Renal cortex interstitium (tissue), 15 donors: ENCODE measurements at places on chromosomes 6 and 20.

GRCh38 chr6:137791281-137792159, 75.5 kb upstream of the TNFAIP3 start:
- no peak for DNase-seq

GRCh38 chr6:62942000-62942399, 269.3 kb upstream of the FKBP1C start:
- no peak for DNase-seq

GRCh38 chr6:137237413-137238170, 18.4 kb upstream of the IFNGR1 start:
- DNase-seq = no peak

- DNase-seq = no peak
Measured at GRCh38 chr20:15267935-15268334, 930.5 kb upstream of the FLRT3 start.

- DNase-seq = no peak
Measured at GRCh38 chr6:91710342-91710741, 1123.5 kb upstream of the MAP3K7 start.

DNA sequence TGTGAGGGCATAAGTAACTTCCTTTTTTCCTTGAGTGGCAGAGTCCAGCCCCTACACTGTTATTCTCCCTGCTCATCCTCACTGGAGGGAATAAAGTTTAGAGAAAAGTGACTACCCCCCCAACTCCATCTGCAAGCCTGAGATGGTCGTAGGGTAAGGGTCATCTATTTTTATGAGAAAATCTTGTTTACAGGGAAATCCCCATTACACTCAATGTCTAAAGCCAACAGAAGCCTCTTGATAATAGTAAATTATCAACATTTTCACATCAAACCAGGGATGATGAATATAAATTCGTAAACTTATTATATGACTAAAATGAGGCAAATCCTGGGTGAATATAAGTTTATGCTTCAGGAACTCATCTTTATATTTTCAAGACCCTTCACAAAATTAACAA, 174.0 kb upstream of the KCNK16 start:
- no peak for DNase-seq

- no peak for DNase-seq
Measured at GRCh38 chr6:159267165-159267564, 98.0 kb downstream of the FNDC1 start.

DNA sequence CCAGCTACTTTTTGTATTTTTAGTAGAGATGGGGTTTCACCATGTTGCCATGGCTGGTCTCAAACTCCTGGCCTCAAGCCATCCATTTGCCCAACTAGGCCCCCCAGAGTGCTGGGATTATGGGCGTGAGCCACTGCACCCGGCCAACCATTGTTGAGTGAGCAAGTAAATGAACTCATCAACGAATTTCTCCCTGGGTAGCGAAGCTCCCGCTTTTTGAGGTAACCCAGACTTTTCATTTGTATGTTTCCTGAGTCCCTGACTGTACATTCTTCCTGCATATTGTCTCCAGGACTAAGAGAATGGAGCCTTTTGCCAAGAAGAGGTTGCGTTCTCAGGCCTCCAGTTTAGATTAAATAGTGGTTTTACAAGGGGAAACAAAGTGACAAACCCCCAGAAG, 36.4 kb downstream of the RIPOR3 start:
- no peak for DNase-seq

GRCh38 chr6:402901-403658, 11.5 kb downstream of the IRF4 start:
- DNase-seq = no peak

GRCh38 chr20:40704828-40705227, 15.8 kb upstream of the MAFB start:
- DNase-seq = no peak

DNA sequence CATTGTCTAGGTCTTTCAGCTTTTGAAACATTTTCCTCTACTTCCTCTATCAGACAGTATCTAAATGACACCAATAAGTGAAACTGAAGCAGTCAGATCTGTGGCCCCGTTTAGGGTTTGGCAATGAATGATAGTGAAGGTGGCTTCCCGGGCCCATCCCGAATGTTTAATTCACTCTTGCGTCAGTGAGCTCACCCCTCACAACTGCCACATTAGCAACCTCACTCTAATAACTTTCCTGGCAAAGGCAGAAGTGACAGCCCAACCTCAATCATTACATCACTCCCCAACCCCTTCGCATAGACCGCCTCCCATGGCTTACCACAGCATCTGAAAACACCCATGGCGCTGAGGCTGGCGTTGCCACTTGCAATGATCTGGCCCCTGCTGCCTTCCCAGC, 92.4 kb upstream of the CD83 start:
- DNase-seq = no peak

GRCh38 chr6:6002005-6002847, 4.5 kb downstream of the NRN1 start:
- no peak for DNase-seq

GRCh38 chr20:37364927-37365272, 19.0 kb downstream of the SRC start:
- DNase-seq = no peak

- DNase-seq = no peak
Measured at GRCh38 chr6:63403725-63404124, 83.9 kb upstream of the LGSN start.

DNA sequence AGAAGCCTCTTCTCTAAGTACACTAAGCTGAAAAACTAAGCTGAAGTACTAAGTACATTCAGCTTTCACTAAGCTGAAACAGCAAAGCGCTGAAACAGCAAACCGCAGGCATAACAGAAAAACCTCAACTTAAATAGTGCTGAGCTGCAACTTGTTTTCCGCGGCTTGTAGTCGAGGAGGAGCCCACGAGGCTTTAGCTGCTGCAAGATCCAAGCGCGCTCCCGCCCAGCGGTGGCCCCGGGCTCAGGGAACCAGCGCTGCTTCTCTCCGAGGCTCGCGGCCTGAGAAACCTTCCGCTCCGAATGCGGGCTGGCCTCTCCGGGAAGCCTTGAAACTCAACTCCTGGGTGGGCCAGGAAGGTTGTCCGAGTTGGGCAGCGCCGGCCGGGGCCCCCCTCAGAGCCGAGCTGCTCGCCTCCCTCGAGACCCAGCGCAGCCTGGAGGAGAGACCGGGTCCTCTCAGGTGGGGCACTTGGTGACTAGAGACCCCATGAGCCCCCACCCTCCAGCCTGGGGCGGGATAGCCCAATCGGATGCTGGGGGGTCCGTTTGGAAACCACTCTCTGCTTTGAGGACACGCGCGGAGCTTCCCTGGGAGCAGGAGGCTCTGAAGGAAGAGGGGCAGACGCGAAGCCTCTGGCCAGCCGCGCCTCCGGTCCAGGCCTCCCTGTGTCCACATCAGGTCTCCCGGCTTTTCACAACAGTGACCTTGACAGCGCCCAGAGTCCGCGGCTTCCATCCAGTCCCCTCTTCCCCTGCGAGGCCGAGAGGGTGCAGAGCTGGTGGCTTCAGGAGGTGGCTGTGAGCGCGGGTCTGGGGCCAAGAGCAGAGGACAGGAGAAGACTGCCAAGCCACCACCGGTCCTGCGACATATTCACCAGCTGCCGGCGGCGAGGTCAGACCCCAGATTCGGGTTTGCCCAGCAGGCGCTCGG, 38.1 kb upstream of the HLA-E start:
- DNase-seq = peak; percentile 24

GRCh38 chr6:43391440-43392031, 22.1 kb upstream of the ZNF318 start:
- no peak for DNase-seq

- DNase-seq = no peak
Measured at GRCh38 chr20:60263725-60264709, 305.8 kb downstream of the CDH26 start.

DNA sequence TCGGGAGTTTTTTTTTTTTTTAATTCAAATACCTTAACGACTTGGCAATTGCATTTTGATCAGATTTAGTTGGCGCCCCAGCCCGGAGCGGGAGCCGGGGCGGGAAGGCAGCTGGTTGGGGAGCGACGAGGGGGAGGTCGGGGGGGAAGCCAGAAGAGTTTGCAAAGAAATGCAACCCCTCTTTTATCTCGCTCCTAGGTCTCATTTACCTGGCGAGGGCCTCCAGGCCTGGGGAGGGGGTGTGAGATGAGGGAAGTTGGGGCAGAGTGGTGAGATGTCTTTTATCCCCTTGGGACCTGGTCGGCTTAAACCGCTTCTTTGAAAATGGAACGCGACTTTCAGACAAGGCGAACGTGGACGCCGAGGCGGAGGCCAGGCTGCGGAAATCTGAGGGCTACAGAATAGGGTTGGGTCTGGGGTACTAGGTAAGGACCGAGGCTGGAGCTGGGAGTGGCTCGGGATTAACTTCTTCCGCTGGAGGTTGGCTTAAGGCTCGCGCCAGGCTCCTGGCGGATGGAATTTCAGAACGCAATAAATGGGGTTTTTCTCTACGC, 40.3 kb downstream of the NCR2 start:
- DNase-seq = no peak

GRCh38 chr6:155521719-155522118, 66.1 kb upstream of the NOX3 start:
- no peak for DNase-seq

DNA sequence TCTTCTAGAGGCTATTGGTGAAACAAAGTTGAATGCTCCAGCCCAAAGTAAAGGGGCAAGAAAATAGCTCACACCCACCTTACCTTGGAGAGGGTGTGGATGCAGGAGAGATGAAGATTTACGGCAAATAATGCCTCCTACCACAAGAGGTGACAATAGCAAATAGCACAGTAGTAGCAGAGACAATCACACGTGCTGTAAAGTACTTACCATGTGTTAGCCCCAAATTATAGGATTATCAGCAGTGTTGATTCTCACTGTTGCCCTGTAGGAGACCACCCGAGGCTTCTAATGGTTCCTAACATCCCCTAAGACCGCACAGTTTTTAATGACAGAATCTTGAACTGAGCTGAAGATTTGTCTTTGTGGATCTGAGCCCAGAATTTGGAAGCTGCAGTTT, 94.8 kb upstream of the FOXA2 start:
- DNase-seq = no peak

- DNase-seq = no peak
Measured at GRCh38 chr6:1504465-1504864, 105.2 kb upstream of the FOXC1 start.

DNA sequence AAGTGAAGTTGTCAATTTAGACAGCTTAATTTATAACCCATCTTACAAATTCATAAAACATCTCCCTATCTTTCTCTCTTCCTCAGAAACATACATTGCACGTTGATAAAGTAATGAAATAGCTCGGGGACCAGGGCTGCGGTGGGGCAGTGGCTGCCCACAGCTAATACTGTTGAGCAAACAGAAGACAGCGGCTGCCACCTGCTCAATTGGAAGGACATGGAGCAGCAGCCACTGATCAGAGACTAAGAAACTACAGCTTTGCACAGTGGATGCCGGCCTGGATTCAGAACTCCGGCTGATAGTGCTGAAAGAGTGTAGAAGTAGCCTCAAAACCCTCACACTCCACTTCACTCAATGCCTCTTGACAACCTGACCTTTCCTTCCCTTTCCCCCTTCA, 157.9 kb upstream of the PDE10A start:
- no peak for DNase-seq

DNA sequence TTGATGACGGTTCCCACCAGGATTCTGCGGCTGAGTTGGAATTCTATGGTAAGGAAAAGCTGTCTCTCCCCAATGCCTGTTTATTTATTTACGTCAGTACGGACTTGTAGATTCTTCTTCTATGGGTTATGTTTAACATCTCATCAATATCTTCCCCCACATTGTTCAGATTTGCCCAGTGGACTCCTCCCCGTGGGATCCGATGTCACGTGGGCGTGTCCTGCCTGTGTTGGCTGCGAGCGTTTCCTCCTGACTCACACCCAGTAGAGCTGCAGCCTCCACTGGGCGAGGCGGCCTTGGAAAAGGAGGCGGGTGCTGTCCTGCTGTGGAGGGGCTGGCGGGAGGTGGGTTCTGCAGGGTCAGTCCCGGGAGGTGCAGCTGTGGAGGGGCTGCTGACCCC, 46.8 kb upstream of the SLCO4A1 start:
- no peak for DNase-seq

DNA sequence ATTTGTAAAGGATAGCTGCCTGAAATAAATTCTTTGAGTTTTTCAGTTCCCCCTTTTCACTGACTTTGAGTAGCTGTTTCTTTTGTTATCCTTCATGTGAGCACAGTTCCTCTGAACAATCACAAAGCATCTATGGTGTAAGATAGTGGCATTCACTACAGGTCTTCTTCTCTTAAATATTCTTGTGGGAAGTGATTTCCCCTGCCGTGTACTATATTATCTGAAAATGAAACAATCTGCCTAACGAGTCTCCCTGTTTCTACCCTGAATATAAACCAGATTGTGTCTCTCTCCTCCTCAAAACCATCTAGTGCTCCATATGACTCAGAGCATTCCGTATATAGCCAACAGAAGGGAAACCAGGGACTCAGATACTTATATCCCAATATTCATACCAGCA, 380.1 kb upstream of the SOX4 start:
- DNase-seq = no peak

GRCh38 chr20:22374678-22375590, 209.4 kb downstream of the FOXA2 start:
- DNase-seq = no peak

GRCh38 chr20:36031806-36032205, 63.4 kb downstream of the CNBD2 start:
- DNase-seq = no peak

- DNase-seq = no peak
Measured at GRCh38 chr6:105639124-105639523, 236.2 kb upstream of the PREP start.

DNA sequence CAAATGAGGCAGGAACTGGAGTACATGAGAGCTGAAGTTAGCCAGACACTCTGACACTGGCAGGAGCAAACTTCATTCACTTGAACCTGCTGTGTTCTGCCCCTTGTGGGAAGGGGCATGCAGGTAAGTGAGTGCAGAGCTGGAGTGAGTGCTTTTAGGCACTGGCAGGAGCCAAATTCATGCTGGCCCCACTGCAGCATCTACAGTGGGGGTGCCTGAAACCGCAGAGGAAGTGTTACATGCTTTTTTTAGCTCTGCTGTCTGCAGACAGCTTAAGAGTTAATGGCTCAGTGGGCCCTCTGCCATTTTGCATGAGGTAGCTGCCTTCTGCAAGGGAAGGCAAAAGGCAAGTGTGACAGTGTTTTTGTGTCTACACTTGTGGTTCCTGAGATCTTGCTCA, 167.9 kb upstream of the SYNCRIP start:
- DNase-seq = no peak

DNA sequence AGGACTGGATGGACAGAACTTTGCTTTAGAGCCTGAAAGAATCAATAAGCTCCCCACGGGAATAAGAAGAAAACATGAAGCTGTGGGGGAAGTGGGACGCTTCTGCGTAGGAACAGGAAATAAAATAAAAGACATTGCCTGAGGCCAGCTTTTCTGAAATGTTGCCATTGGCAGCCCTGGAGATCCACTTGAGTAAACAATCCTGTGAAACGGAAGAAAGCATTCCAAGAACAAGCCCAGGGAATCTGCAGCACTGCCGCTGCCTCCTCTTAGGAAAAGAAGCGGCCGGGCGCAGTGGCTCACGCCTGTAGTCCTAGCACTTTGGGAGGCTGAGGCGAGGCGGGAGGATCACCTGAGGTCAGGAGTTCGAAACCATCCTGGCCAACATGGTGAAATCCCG, 182.3 kb upstream of the RALGAPA2 start:
- DNase-seq = no peak
